Stimulated activated CD4-positive, alpha-beta T cell treated with anti-CD3 and anti-CD28 coated beads, Interleukin-4, amount 100 ng/mL, for 4 hours (primary cell): ENCODE measurements at places on chromosomes 13 and 19.

DNA sequence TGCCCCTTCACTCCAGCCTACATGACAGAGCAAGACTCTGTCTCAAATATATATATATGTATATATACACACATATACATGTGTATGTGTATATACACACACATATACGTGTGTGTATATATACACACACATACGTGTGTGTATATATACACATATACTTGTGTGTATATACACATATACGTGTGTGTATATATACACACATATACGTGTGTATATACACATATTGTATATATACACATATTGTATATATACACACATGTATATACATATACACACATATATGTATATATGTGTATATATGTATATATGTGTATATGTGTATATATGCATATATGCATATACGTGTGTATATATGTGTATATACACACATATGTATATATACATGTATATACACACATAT, 173.3 kb downstream of the GPC5 start:
- no peak for DNase-seq

DNA sequence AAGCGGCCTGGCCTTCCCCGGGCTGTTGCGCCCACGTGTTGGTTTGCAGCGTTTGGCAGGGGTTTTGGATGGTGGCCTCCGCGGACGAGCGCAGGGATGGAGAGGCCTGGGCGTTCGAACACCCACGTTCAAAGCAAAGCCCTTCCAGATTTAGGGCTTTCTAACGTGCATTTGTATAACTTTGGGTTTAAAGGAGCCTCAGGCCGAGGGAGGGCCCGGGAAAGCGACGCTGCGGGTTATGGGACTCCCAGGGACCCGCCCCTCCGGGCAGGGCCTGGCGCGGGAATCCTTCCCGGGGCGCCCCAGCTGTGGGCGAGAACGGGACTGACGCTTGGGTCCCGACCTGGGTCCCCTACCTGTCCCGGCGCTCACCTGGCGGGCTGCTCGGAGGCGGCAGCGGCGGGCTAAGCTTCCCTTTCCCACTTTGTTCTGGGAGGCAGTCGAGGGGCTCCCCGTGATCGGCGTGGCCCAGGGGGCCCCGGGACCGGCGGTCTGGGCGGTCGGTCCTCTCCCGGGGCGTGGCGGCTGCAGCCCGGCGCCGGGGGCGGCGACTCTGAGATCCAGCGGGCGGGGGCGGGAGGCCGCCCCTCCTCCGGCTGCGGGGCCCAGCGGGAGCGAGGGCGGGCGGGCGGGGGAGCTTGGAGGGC, at the start of gene FBXO17:
Gene FBXO17, minus strand, starts transcription at position 529 of the 647 bp plus-strand sequence. CDS start 25,423 bp downstream, outside the sequence.
- DNase-seq = no peak

- no peak for DNase-seq
Measured at GRCh38 chr13:35478271-35479037, 2.0 kb upstream of the MAB21L1 start.

GRCh38 chr19:48249502-48250014, 6.2 kb downstream of the CARD8 start:
- DNase-seq = peak; percentile 66

DNA sequence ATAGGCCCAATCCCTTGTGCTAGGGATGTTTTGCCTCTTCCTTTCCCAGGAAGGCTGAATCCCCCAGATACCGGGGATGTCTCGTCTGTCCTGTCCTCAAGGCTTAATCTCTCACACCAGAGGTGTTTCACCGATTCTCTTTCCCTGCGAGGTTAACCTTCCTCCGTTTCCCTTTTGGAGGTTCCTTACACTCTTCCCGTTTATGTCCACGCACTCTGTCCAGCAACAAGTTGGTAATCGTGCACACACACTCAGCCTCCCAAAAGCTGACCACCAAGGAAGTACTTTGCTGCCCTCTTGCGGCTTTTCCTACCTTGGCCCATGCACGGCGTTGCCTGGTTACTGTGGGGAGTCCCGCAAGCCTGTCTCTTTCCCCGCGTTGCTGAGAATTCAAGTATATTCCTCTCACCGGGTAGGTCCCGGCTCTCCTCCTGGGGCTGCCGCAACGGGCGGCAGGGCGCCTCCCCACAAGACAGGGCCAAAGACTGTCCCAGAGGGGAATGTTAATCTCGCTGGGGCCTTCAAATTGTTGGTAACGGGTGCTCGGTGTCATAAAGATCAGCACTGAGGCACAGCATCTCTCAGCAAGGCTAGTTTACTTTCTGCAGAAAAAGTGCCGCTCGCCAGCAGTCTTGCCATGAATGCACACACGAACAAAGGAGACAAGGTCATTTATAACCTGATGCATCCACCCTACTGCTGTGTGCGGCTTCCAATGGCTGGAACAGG, 36.7 kb upstream of the CD177 start:
- DNase-seq = no peak

GRCh38 chr13:73603646-73604045, 530.6 kb downstream of the KLF12 start:
- no peak for DNase-seq

DNA sequence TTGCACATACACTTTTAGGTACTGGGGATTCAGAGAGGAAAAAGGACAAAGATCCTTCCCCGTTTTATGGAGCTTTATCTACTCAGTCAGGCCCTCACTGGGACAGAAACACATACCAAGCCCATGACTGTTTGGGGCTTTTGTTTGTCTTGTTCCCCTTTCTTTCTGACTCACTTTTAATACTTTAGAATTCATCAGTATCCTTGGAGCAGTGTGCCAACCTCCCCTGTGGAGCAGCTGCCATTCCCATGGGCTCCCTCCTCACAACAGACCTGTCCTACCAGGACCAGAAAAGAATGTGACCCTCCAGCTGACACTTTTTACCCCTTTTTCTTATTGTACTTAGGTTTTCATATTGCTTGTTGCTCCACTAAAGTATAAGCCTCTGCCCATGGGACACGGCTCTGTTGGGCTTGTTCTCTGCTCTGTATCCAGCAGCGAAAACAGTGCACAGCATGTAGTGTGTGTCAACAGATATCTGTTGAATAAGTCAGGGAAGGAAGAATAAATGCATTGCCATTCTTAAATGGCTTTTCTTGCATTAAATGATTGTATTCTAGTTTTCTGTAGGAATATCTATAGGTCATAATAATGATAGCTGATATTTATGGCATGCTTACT, 431.1 kb downstream of the EFNB2 start:
- DNase-seq = no peak

- DNase-seq = peak; percentile 70
Measured at GRCh38 chr19:49677901-49678674, 1.0 kb downstream of the PRMT1 start.

DNA sequence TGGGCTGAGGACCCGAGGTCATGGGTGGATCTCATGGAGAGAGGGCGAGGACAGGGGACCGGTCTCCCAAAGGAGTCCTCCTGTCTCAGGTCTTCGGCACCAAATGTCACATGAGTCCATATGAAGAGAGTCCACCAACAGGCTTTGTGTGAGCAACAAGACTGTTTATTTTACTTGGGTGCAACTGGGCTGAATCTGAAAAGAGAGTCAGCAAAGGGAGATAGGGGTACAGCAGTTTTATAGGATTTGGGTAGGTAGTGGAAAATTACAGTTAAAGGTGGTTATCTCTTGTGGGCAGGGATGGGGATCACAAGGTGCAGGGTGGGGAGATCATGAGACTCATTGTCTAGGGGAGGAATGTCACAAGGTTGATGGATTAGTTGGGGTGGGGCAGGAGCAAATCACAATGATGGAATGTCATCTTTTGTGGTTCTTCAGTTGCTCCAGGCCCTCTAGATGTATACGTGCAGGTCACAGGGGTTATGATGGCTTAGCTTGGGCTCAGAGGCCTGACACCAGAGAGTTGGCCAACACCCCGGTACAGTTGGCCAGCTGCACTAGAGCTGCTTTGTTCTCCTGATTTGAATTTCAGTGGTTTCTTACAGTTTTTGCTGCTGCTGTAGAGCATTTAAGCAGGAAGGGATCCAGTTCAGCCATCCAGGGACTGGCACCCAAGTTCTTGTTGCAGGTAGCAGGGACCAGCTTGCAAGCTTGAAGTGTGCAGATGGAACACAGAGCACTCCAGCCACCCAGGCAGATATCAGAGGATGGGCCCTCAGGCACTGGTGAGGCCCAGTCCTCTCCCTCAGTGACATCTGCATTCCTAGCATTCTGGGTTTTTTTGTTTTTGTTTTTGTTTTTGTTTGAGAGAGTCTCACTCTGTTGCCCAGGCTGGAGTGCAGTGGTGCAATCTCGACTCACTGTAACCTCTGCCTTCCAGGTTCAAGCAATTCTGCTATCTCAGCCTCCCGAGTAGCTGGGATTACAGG, 26.4 kb upstream of the IGFL1 start:
- DNase-seq = no peak

GRCh38 chr19:36973844-36974195, 57.7 kb downstream of the ZNF568 start:
- DNase-seq = no peak

GRCh38 chr13:72194523-72194922, 327.5 kb upstream of the DACH1 start:
- no peak for DNase-seq

DNA sequence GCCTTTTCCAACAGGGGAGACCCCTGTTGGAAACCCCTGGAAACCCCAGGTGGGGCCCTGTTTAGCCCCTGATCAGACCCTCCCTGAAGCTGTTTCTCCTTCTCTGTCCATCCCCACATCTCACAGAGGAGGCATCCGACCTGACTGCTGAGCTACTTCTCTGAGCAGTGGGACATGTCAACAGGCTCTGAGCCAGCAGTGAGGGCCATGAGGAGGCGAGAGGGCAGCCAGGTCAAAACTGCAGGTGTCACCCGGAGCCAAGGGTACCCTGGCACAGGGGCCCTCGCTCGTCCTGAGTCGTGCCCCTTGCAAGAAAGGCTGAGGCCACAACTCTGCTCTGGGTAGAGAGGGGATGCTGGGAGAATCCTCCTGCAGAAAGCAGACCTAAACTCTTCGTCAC, 13.6 kb downstream of the PEPD start:
- no peak for DNase-seq

DNA sequence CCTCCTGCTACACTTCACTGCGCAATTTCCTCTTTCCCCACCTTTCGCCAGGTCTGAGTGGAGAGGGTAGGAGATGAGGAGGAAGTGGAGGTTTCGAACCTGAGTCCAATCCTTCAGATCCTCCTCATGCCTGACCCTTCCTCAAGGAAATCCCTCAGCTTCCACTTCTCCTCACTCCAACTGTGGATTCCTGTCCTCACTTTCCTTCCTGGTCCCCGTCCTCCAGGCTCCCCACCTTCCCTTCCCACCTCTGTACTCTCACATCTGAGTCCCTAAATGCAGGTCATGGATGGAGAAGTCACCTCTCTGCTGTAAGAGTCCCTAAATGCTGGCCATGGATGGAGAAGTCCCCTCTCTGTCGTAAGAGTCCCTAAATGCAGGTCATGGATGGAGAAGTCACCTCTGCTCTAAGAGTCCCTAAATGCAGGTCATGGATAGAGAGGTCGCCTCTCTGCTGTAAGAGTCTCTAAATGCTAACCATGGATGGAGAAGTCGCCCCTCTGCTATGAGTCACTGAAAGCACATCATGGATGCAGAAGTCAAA, 3.1 kb downstream of the TMEM86B start:
- DNase-seq = no peak

DNA sequence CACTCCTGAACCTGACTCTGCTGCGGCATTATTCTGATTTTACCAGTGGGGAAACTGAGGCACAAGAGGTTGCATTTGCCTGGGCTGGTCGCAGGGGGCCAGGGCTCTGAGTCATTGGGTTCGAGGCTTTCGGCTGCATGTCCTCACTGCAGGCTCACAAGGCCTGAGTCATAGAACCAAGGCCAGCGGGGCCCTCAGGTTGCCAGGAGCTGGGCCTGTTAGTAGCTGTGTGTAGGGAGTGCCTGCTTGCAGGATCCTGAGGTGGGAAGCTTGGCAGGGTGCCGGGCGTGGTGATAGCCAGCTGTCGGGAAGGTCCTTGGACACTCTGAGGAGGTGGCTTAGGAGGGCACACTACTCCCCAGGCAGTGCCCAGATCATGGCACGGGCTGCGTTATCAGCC, 21.6 kb upstream of the F2RL3 start:
- no peak for DNase-seq
